Left forelimb (tissue), 1 donor: ENCODE measurements at places on chromosomes 1 and 21.

DNA sequence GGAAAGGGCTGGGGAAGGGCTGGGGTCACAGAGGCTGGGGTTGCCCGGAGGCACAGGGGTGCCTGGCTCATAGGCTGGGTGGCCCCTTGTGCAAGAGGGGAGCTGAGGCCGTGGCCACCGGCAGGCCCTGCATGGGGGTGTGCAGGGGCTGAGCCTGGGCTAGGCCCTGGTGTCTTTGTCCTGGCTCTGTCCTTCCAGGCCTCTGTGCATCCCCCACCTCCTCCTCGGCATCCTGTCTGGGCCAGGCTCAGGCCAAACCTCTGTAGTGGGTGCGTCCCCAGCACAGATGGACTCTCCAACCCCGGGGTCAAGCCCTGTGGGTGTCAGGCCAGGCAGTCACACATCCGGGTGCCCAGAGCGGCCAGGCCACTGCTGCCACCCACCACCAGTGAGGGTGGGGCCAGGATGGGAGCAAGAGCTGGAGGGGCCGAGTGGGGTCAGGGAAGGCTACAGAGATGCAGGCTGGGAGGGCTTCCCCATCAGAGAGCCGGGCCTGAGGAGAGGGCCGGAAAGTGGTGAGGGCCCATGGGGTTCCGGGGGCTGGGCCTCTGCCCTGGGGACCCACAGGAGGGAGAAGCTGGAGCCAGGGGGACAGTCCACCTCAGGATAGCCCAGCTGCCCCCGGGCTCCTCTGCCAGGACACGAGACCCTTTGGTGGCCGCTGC, 19.4 kb downstream of the PANK4 start:
- DNase-seq, result no peak

GRCh38 chr21:31887391-31887841, 14.6 kb downstream of the HUNK start:
- no peak for DNase-seq

DNA sequence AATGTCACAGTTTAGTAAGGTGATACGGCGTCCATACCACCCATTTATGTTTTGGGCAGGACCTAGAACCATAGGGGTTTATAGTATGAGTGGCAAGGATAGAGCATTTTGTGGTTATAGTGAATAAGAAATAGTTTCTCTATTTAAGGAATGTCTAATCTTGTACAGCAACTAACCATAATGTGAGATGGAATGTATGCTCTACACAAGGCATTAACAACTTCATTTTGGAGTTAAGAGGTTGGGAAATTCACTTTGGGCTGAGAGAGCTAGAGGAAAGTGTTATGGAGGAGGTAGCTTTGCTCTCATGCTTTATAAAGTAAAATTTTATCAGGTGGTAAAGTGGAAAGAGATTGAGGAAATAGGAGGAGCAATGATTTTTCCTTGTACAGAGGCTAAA, 3.0 kb upstream of the MCL1 start:
- DNase-seq, result no peak

- DNase-seq, result no peak
Observed at GRCh38 chr1:67679691-67680090, 5.3 kb upstream of the GADD45A start.

DNA sequence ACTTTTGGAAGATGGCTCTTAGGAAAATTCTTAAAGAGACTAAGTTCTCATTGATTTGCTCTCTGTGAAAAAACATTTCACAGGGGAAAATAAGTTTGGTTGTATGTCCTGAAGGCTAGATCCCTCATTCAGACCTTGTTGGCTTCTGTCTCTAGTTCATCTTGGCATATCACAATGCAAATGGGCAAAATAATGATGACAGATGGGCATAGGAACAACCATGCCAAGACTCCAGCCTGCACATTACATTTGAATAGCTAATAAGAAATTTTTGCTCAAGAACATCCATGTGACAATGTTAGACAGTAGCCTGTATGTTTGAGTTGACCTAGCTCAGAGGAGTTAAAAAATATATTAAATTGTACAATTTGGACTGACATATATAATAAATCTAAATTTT, 292.9 kb downstream of the PLA2G4A start:
- no peak for DNase-seq

DNA sequence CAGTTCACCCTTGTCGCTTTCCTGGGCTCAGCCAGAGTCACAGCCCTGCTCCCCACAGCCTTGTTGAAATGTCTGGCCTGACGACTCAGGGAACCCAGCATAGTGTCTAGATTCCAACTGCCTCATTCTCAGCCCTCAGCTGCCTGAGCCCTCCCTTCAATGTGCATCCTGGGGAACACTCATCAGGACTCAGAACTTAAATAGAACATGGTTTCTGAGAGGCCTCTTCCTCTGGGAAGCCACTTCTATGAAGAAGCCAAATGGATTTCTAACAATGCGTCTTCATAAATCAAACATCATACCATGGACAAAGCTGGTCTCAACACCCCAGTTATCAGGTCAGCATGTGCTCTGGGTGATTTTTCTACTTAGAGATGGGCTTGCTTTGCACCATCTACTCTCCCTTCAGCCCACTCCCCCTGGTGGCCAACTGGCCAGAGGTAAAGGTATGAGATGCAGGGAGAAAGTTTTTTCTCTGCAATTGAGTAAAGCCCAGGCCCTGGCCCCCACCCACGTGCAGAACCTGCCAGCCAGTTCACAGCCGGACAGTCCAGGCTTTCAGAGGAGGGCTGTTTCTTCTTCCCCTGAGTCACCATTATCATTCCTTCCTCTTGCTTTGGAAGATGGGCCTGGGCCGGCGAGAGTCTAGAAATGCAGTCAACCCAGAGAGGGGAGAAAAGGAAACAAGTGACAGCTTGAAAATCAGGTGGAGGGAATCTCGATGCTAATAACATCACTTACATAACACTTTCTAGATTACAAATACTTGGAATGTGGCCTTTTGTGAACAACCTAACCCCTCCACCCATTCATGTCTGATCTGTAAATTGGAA, 32.1 kb downstream of the CD244 start:
- DNase-seq, result no peak

GRCh38 chr1:209703834-209704504, 677 bp upstream of the HSD11B1 start:
- DNase-seq, result no peak

- DNase-seq, result no peak
Observed at GRCh38 chr1:161019751-161020495, 1.0 kb downstream of the F11R start.

DNA sequence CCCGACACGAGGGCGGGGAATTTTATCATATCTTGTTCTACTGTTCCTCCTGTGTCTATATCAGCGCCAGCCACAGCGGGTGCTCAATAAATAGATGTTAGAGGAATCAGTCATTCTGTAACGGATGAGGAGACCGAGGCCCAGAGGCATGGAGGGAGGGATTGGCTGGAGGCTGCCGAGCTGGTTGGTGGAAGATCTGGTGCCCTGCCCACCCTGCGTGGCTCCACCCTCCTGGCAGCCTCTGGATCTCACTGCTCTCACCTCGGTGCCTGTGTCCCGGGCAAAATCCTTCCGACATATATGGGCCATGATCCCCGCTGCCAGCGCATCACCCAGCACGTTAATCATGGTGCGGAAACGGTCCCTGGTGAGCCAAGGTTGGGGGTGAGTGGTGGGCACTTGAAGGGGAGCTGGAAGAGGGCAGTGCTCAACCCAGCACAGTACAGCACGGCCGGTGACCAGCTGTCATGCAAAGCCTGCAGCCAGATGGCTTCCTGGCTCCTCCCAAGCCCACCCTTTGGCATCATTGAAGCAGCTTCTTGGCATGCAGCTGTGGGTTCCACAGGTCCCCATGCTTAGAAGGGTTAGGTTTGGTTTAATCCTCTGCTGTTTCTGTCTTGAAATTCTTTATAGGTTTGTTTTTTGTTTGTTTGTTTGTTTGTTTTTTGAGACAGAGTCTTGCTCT, 26.7 kb downstream of the PODN start:
- no peak for DNase-seq

- DNase-seq, result no peak
Observed at GRCh38 chr1:152983234-152983633, 647 bp upstream of the SPRR1A start.

DNA sequence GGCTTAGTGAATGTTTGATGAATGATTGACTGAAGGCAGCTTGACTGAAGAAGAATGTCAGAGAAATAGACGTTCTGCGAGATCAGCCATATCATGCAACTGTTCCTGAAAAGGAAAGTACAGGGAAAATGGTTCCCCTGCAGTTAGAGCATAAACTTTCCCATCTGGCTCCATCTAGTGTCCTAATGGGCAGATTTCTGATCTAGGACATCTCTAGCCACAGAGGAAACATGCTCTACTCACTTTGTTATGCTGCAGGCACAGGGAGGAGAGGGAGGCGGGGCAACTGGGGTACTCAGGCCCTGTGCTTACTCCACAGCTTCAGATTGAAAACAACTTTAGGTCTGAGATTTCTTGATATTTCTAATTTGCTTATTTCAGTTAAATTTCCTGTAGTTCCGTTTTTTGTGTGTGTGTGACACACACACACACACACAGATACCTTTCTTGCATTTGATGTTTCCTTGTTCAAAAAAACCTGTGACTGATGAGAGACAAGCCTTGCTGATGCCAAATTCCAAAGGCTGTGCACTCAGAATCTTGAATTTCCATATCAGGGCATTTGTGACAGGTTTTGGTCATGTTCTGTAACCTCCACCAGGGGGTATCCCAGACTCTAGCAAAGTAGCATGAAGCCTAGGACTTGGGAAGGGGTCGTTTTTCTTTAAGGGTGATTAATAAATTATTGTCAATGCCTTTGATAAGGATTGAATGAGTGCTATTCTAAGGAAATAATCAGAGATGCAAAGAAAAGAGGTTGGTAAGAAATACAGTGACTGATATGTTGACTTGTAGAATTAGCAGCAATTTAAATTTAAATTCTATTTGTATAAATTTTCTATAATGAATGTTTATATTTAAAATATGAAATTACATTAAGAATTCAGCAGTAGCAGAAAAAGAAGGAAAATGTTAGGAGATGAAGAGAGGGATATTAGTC, 139.7 kb upstream of the BEND5 start:
- no peak for DNase-seq
